Urinary bladder (tissue), 4 donors: ENCODE measurements at places on chromosomes 1 and 21. TPM values are rescaled to one million over a fixed set of nuclear protein-coding genes. Genes with fewer than 3 reads are reported as not detected.

DNA sequence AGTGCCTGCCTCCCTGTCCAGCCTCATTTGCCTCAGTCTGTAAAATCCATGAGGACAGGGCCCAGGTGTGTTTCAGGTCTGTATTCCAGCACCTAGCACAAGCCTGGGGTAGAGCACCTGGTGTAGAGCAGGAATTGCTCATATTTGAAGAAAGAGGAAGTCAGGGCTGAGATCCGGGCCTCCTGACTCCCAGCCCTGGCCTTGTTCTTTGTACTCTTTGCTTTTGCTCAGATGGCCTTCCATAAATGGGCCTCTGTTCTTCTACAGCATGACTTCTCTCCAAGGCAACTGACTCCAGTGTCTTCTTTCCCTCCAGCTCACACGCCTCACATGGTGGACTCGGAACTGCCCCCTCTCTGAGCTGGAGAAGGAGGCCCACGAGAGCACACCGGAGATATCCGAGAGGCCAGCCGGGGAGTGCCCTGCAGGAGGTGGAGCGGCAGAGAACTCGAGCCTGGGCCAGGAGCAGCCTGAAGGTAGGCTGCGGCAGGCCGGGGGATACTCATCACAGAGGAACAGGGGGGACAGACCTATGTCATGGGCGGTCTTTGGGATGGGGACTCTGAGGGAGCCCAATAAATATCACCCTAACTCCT is 19.7 kb downstream of the SLC5A9 start:
- no peak for DNase-seq

DNA sequence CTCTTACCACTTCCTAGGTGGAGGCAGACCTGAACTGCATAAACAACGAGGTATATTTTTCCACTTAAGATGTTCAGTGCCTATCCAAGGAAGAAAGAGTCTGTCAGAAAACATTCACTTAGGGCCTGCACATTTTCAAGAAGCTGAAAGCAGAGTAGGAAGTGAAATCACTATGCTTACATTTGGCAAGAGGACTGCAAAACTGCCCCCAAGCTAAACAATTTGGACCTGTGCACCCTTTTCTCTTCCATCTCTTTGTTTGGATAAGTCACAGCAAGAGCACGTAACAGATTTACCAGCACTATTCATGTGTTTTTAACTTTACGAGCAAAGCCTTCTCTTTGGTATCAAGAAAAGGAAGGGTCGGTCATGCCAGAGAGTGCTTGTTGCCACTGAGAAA is 13.2 kb upstream of the BEND5 start:
- DNase-seq: no peak

GRCh38 chr1:59427155-59427554 is 130.3 kb downstream of the FGGY start:
- DNase-seq: peak; percentile 31

DNA sequence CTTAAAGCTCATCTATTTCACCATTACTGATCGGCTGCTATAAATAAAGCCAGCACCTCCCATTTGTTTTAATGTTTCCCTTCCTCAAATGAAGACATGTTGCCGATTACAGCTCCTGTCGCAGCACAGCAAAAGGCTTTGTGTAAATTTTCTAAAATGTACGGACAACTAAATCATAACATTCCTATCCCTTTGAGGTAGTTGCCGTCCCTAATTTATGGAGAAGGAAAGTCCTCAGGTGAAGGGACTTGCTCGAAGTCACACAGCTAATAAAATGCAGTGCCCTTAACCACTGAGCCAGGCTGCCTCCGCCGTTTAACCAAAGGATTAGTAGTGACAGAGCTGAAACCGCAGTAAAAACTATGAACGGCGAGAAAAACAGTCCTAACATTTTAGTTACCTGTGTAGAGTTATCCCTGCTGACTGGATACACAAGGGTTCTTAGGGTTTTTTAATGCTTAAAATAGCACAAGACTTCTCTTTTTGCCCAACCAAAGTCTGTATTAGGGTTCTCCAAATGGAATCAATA is 871 bp downstream of the PINK1 start:
- DNase-seq: no peak

PLCH2 gene
- polyA plus RNA-seq: 13.4 TPM

LYPD8 gene
- not detected for polyA plus RNA-seq
